HT1080 (cell line): ENCODE measurements at places on chromosomes 3 and 15.

- no peak for DNase-seq
Observed at GRCh38 chr3:53342353-53342752, 5.0 kb downstream of the DCP1A start.

DNA sequence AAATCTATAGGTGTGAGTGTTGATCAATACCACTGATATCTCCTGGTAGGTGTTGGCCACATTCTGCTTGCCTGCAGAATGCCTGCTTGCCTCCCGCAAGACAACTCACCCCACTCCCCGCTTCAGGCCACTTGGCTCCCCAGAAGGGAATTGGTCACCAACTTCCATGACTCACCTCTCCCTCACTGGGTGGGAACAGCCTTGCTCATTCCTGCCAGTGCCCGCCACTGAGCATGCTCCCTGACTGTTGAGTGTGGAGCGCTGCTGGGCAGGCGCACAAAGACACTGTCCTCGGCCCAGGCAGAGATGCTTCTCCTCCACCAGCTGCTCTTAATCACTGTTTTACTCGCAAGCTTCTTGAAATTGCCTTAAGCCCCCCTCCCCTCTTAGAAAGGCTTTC is 57.3 kb upstream of the PPP2R3A start:
- peak; percentile 96 for DNase-seq

DNA sequence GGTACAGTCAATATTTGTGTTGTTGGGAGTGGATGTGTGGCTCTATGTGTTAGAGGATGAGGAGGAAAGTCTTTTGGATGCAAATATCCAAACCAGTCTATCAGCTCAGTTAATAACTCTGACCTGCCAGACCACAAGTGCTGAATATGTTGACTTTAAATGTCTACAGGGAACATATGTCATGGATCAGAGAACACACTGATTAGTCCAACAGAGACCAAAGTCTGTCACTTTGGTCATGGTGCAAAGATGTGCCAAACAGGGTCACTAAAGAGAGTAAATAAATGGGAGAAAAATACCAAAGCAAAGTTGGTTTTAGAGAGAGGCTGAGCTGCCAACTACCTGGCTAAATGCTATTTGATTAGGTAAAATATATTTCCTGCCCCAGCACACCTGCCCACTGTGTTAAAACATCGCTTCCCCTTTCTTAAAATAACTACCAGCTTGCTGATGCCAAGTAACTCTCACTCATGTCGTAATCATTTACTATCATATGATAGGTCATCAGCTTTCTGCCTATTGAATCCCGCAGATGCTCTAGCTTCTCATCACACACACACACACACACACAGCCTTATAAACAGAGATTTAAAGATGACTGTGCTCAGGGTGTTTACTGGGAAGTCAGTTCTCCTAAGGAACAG is 173.3 kb downstream of the PDZRN3 start:
- no peak for DNase-seq

- DNase-seq: no peak
Observed at GRCh38 chr3:195125646-195126045, 145.3 kb downstream of the XXYLT1 start.

- DNase-seq: peak; percentile 79
Observed at GRCh38 chr3:171851660-171852058, 8.5 kb downstream of the TMEM212 start.

- DNase-seq: peak; percentile 8
Observed at GRCh38 chr3:63911509-63911872, 692 bp downstream of the SCAANT1 start.

- DNase-seq: no peak
Observed at GRCh38 chr3:124741027-124741426, 10.8 kb downstream of the UMPS start.

GRCh38 chr15:63291507-63291906 is 14.1 kb downstream of the APH1B start:
- peak; percentile 87 for DNase-seq

DNA sequence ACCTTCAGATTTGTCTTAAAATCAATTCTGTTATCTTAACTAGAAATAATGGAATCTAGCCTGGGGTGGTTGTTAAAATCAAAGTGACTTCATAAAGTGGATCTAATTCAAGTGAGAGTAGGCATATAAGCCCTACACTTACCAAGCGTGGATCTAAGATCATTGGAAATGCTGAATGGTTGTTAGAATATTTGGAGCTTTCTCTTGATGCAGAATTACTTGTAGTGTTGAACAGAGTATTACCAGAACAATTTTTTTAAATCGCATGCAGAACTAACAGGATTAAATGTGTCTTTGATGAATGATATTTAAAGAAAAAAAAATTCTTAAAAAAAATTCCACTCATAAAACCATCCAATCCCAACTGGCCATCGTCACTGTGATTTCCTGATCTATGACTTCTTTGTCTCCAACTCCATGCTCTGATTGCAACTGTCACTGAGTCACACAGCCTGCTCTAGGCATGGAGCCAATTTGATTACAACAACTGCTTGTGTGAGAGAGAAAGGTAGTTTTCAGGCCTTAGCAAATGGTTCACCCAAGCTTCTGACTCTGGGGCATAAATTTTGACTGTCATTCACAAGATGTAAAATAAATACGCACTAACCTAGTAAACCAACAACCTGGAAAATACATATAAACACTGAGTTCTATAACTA is 25.9 kb upstream of the SPRED1 start:
- peak; percentile 93 for DNase-seq
